Kidney tubule cell (primary cell): ENCODE measurements at places on chromosomes 2 and 18.

DNA sequence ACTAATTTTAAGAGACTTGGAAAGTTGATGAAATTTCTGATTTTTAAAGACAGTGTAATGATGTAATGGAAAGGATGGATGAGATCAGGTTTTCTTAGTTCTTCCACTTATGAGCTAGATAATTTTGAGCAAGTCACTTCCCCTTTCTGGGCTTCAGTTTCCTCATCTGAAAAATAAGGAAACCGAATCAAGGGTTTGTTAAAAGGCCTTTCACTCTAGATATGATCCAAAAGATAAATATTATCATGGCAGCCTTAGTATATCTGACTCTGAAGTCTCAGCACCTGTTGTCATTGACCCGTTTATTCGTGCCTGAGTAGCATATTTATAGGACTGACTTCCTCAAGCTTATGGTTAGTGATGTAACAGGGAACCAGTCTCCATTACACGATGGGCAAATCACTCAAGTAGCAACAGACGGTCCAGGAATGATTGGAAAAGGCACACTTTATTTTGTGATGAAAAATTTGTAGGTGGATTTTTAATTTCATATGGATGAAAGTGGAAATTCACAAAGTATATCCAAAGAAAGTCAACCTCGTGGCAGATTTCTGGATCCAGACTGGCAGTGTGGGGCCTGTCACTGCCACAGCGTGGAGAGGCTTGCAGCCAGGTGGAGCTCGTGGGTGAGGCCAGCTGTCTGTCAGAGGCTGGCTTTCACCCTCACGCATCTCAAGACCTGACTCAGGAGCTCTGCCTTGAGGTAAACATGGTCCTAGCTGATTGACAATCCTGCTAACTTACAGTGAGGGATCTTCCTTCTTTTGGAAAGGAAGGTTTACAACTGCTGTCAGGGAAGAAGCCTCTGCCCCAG is 137.9 kb upstream of the CXCR4 start:
- no peak for DNase-seq

- DNase-seq = no peak
These were observed 809.9 kb downstream of the TSN start for GRCh38 chr2:122565364-122565763.

DNA sequence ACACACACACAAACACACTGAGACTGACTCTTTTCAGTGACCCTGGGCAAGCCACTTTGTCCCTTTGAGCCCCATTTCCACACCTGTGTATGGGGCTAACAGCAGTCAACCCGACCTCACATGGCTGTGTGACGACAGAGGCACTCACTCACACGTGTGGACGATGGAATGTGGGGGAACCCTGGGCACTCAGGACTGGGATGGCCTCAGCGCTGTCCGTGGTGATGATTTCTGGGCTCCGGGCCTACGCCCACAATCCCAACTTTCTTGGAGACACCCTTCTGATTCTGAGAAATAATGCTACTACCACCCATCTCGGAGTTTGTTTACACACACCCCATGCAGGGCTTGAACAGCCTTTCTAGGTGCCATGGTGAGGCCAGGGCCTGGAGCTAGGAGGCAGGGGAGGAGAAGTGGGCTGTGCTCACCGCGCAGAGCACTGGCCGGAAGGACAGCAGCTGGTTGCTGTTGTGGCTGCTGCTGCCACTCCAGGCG is 1.5 kb downstream of the CRYBA2 start:
- peak; percentile 23 for DNase-seq

- DNase-seq = no peak
These were observed 249.4 kb downstream of the HNMT start for GRCh38 chr2:138213624-138214023.

DNA sequence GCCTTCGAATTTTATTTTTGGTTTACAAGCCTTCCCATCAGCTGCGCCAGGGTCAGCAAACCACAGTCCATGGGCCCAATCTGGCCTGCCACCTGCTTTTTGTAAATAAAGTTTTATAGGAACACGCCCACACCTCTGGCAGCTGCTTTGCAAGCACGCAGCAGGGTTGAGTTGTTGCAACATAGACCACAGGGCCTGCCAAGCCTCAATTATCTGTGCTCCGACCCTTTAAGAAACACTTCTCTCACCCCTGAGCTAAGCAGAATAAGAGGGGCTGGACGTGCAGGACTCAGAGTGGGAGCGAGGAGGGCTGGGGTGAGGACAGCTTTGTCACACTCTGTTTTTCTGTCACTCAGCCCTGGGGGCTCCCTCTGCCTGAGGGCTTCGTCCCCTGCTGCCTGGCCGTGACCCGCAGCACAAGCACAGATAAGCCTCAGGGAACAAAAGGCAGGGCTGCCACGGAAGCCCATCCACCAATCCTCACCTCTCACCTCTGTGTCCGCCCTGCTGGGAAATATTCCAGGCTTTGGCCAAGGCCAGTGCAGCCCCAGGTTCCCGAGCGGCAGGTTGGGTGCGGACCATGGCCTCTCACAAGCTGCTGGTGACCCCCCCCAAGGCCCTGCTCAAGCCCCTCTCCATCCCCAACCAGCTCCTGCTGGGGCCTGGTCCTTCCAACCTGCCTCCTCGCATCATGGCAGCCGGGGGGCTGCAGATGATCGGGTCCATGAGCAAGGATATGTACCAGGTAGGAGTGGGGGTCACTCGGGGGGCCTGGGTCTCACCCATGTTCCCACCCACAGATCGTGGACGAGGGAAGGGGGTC is at the start of gene AGXT:
AGXT (plus strand) TSS at position 539 of the 823 bp plus-strand sequence; CDS start at position 581, 42 bp downstream.
- DNase-seq = no peak
